ENCODE measurements at places on chromosomes 11 and 22.

- DNase-seq: no peak
Observed at GRCh38 chr11:92269021-92269420, 44.4 kb downstream of the FAT3 start.

GRCh38 chr11:16632295-16633200, 105.9 kb upstream of the C11orf58 start:
- no peak for DNase-seq

DNA sequence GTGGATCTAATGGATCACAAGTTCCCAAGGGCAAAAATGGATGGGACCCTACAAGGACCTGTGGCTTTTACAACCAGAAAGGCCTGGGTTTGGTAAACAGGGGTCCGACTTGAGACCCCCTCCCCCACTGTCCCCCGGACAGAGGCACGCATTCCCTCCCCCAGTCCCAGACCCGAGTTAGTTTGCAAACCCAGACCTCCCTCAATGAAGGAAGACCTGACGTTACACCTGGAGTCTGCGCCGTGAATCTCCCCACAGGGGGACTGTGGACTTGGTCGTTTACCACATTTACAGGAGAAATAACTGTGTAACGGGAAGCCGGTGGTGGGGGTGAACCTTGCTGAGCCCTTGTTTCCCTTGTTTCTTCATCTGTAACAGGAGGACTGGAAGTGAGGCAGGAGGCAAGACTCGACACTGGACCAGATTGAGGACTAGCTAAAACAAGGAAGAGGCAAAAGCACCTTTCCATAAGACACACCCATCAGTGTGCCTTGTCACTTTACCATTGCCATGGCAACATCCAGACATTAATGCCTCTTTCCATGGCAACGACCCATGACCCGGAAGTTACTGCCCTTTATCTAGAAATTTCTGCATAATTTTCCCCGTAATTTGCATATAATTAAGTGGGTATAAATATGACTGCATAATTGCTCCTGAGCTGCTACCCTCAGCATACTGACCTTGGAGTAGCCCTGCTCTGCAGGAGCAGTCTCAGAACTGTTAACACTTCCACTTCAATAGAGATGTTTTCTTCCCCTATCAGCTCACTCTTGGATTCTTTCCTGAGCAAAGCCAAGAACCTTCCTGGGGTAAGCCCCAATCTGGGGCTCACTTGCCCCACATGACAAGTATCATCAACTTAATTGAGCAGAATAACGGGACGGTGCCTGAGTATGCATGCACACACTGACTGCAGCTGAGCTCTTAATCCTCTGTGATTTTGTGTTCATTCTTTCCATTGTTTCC, 25.4 kb downstream of the PDGFB start:
- no peak for DNase-seq

GRCh38 chr11:126163779-126164178, 47.7 kb downstream of the RPUSD4 start:
- DNase-seq: no peak

DNA sequence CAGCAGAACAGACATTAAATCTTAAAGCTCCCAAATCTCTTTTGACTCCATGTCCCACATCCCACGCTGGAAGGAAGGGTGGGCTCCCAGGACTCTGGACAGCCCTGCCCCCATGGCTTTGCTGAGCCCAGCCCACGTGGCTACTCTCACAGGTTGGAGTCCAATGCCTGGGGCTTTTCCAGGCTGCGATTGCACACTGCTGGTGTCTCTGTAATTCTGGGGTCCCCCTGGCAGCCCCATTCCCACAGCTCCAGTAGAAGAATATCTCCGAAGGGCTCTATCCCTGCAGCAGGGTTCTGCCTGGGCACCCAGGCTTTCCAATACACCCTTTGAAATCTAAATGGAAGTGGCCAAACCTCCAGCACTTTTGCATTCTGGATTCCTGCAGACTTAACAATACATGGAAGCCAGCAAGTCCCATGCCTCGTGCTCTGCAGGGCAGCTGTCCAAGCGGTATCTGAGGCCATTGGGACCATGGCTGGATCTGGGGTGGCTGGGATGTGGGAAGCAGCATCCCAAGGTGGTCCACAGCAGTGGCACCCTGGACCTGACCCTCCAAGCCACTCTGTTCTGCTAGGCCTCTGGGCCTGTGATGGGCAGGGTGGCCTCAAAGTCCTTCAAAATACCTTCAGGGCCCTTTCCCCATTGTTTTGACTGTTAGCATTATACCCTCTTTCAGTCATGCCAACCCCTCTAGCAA, 47.9 kb upstream of the TH start:
- no peak for DNase-seq

- no peak for DNase-seq
Observed at GRCh38 chr11:128913806-128914205, 22.6 kb downstream of the KCNJ5 start.

DNA sequence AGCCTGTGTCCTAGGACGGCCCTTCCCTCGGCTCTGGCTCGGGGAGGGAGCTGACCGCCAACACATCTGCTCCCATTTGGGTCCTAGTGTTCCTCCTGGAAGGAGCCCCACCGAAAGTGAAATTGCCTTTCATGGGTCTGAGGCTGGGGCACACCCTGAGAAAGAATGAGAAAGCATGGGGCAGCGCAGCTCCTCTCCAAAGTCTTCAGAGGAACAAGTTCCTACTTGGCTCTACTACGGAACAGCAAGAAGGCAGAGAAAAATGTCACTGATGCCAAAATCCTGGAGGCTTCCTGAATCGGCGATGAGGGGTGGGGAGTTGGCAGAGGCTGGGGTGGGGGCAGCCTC, 41.5 kb upstream of the MYEOV start:
- DNase-seq: no peak

- no peak for DNase-seq
Observed at GRCh38 chr11:11813288-11813962, 28.3 kb upstream of the USP47 start.

DNA sequence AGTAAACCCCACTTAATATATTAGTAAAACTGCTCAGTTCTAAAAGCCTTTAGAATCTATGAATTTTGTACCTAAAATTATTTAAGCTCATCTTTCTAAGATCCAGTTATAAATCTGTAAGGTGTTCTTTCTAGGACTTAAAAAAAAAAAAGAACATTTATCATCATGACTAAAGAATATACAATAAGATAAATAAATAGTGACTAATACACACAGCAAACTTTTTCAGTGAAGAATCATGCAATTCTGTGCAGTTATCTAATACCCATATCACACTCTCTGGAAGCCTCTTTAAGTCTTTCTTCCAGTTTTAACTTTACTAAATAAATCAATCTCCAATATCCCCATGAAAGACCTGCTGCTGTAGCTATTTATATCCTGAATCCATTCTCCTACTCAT, 59.8 kb downstream of the CEP57 start:
- DNase-seq: no peak

GRCh38 chr22:36455571-36456463, 25.6 kb downstream of the TXN2 start:
- no peak for DNase-seq

DNA sequence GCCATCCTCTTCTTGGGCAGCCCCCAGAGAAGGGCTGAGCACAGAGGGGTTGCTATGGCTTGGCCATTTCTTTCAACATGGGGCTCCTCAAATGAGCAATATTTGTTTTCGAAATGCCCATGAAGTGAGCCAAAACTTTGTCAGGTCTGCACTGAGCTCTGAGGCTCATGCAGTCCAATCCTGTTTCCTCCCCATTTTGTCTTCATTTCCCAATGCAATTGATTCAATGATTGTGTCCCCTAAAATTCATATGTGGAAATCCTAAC, 60.6 kb upstream of the CD44 start:
- no peak for DNase-seq

- DNase-seq: peak; percentile 56
Observed at GRCh38 chr11:35662649-35663407, at the start of gene TRIM44. TRIM44 (plus strand) TSS chr11:35662775; CDS start chr11:35663112, 337 bp downstream.

GRCh38 chr11:2157294-2158040, 3.5 kb downstream of the INS start:
- DNase-seq: no peak

GRCh38 chr22:31893460-31893859, 50.9 kb upstream of the YWHAH start:
- DNase-seq: no peak

DNA sequence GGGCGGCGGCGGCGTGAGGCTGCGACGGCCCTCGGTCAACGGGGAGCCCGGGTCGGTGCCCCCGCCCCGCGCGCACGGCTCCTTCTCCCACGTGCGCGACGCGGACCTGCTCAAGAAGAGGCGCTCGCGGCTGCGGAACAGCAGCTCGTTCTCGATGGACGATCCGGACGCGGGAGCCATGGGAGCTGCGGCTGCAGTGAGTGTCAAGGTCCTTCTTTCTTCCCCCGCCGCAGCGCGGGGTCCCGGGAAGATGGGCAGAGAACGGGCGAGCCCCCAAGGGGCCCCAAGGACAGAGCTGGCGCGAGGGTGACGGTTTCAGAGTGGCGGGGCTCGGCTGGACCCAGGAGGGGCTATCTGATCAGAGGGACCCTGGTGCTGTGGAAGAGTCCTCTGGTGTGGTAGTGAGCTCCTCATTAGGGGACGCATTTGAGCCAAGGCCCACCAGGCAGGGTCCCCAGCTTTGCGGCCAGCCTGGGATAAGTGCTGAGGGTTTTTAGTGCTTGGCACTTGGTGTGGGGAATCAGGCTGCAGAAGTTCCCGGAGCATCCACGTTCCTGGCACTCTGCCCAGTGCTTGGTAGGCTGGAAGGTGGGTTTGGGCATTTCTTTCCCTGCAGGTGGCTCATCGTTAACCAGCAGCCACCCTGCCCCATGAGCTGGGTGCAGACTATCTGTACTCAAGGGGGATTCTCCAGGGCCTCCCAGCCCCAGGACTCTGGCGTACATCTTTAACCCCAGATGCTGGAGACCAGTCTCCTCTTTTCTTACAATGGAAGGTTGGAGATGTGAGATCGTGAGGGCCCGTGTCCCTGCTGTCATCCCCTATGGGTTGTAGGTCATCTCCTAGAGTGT, 9.8 kb downstream of the EHBP1L1 start:
- DNase-seq: no peak

GRCh38 chr11:14327116-14327515, 31.9 kb downstream of the RRAS2 start:
- DNase-seq: no peak

DNA sequence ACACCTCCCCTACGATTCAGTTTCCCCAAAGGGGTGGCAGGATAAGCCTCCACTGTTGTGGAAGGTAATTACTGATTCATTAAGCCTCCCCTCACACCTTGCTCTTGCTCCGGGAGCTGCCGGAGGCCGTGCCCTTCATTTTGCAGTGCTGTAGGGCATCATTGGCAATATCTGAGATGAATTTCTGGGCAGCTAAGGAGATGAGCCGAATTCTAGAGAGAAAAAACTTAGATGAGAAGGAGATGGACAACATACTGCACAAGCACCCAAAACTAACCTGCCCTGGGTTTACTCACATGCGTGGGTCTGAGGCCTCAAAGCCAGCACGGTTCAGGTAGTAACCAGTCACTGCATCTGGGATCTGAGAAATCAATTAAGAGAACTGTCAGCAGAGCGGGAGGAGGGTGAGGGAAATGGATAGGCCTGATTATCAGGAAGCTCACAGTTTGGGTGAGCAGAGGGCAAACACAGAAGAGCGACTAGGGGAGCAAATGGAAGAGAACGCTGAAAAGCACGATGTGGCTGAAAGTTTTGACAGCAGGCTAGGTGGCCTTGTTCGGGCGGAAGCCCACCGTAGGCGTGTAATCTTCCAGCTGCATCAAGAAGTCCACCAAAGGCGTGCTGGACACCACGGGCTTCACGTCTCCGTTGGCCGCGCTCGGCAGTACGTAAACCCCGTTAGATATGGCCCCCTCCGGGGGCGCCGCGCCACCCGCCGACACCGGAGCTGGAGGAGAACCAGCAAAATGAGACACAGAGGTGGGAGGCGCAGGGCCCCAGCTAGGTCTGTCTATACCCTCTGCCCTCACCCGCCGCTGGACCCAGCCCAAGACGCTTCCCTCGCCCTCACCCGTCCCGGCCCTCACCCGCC, 689 bp downstream of the TAF10 start:
- no peak for DNase-seq

DNA sequence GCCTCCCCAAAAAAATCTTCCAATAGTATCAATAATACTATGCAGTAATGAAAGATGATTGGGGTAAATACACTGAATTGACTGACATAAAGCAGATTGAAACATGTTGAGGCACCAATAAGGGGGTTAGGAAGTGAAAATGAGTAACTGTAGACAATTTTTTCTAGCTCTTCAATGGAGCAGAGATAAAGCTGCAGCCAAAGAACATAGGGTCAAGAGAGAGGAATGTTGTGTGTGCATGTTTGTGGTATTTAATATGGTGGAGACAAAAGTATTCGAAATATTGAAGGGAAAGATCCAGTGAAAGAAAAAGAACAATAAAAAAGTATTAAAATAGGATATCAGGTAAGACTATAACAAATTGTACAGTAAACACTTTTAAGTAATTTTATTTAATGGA, 450.0 kb upstream of the CCDC179 start:
- no peak for DNase-seq

DNA sequence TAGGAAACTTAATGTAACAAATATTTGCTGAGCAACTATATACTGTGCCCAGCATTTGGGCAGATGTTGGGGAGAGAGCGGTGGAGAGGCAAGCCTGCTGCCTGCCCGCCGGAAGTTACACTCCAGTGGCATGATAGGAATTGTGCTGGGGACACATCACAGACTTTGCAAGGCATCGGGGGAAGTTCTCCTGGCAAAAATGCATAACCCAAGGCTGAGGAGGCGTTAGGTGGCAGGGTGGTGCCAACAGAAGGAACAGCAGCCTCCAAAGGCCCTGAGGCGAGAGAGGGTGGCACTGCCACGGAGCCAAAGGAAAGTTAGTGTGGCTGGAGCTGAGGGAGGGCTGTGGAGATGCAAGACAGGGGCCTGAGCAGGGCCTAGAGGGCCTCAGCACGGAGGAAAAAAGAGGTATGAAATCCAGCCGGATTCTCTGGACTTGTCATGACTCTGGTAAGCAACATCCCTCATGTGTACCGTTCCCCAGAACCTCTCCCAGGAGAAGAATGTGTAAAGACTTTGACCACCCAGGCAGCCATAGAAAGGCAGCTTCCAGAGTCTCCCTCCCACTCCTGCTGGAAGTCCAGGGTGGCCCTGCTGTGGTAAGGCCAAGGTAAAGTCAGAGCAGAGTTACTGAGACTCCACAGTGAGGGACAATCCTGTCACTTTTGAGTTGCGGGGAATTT, 76.1 kb upstream of the RAB1B start:
- DNase-seq: no peak

DNA sequence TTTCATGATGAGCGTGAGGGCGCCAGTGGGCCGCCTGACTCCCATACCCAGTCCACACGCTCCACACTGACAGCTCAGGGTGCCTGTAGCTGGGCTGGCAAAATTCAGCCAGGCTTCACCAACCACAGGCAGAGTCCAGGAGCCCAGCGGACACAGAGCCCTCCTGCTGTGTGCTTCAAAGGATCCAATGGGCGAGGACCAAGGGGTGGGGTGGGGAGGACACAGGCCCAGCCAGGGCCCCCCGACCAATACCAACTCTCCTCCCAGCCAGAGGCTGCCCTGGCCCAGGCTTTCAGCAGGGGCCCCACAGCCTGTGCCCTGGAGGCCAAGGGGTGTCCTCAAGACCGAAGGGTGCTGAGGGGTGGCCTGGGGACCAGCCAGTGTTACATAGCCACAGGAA, 336.1 kb downstream of the CTTN start:
- DNase-seq: no peak
